ENCODE measurements at places on chromosomes 3 and 15. TPM values are rescaled to one million over a fixed set of nuclear protein-coding genes. Genes with fewer than 3 reads are reported as not detected.

The PLSCR5 gene
- total RNA-seq = not detected

The CYP8B1 gene
- total RNA-seq = not detected

The ANKRD34C gene
- total RNA-seq = 0.07 TPM

The THRB gene
- total RNA-seq = 3.1 TPM

The EPM2AIP1 gene
- total RNA-seq = 20.5 TPM

The PLCB2 gene
- total RNA-seq = 3.4 TPM

The CDC25A gene
- 2.7 TPM for total RNA-seq

The LMAN1L gene
- total RNA-seq = not detected

The TBC1D2B gene
- total RNA-seq = 58.1 TPM

- DNase-seq = no peak
Observed at GRCh38 chr3:140736863-140737460, 59.1 kb downstream of the TRIM42 start.

GRCh38 chr3:49568965-49569364 lies 14.7 kb downstream of the BSN start:
- no peak for DNase-seq

- no peak for DNase-seq
Observed at GRCh38 chr3:53109190-53109589, 21.0 kb downstream of the RFT1 start.

DNA sequence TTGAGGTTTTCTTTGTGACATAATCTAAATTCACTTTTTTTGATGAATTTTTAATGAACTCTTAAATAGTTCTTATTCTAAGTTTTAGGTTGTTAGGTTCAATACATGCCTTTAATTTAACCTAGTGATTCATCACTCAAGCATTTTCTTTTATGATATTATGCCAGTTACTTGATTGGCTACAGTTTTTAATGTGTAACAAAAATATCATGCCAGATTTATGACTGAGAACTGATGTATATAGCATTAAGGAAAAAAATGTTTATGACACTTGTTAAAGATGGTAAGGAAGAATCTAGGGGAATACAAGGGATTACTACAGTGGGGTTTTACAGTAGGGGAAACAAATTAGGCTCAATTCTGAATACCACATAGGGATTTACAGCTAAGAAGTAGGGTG lies 103.1 kb downstream of the VGLL3 start:
- DNase-seq = no peak

GRCh38 chr3:45174234-45174633 lies 28.1 kb upstream of the CDCP1 start:
- DNase-seq = no peak

DNA sequence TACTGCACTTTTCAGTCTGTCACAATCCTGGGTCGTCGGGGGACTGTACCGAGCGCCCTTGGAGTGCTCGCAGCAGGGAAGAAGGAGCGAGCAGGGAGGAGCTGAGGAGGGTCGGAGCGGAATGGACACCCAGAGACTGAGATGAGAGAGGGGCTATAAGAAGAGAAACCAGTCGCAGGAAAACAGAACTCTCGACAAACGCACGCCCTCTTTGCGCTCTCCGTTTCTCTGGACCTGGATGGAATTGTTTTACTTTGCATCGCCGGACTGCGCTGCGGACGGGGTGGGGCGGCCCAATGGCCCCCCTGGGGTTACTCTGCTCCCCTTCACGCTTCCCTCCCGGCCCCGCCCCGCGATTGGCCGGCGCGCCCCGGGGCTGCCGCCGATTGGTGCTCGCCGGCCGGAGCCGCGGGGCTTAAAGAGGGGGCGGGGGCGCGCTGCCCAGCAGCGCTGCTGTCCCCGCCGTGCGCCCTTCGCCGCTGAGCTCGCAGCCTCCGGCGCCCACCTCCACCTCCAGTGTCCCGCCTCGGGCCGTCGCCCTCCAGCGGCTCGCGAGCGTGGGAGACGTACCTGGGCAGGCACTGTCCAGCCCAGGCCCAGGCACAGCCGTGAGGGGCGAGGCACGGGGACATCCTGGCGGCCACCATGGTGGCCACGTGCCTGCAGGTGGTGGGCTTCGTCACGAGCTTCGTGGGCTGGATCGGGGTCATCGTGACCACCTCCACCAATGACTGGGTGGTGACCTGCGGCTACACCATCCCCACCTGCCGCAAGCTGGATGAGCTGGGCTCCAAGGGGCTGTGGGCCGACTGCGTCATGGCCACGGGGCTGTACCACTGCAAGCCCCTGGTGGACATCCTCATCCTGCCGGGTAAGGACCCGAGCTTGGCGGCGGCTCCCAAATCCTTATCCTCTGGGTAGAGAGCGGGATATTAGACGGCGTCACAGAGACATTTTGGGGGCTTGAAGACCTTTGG lies at the start of gene CLDN11:
Gene CLDN11 (plus strand): TSS at position 447 of the 977 bp plus-strand sequence. CDS start 199 bp downstream, at position 646.
- no peak for DNase-seq

GRCh38 chr15:78811825-78812183 lies 540 bp upstream of the ADAMTS7 start:
- DNase-seq = no peak

GRCh38 chr3:120524171-120524923 lies 71.8 kb upstream of the NDUFB4 start:
- DNase-seq = no peak

- DNase-seq = no peak
Observed at GRCh38 chr3:145673838-145674237, 487.1 kb downstream of the PLOD2 start.

DNA sequence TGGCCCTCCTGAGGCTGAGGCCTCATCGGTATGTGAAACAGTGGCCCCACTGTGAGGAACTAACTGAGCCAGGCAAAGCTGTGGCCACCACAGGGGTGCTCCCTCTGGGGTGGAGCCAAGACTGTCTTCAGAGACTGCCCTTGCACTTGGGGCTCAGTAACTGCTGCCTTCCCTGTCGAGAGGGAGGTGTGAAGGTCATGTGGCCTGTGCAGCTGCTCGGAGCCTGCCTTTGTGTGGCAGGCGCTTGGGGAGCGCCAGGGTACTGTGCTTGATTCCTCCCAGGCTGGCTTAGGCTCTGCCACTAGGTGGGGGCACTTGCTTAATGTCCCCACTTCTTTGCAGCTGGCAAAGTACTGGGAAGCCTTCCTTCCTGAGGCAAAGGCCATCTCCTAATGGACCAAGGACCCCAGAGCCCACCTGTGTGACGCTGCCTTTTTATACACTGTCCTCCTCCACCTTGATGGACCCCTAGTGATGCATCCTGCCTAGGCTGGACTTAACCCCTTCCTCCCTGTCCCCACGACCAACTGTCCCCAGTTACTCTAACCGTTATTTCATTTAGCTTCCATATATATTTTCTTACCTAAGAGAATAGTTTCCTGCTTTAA lies 14.2 kb upstream of the SNX22 start:
- no peak for DNase-seq

DNA sequence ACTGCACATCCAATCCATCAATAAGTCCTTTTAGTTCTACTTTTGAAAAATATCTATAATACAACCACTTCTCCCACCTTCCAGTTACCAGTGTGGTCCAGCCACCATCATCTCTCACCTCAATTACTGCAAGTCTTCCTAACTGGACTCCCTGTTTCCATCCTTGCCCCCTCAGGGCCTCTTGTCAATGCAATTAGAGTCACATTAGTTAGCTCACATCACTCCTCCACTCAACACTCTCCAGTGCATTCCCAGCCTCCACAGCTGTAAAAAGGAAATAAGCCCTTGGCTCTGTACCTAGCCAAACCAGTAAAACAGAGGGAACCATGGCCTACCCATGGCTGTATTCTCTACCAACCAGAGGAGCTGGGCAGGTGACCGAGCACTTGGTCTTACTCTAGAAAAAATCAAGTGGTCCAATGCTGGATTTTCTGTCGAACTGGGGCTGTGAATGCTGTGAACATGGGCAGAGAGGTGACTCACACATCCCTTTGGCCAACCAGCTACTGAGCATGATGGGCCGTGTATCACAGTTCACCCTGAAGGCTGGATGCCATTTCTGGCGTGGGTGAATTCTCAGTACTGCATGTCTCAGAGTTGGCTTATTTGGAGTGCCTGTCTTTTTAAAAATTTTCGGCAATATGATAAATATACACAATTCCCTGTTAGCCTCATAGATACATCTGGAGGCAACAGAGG lies 62.5 kb upstream of the C15orf61 start:
- DNase-seq = no peak

- DNase-seq = no peak
Observed at GRCh38 chr3:38479431-38480092, 16.6 kb upstream of the EXOG start.

DNA sequence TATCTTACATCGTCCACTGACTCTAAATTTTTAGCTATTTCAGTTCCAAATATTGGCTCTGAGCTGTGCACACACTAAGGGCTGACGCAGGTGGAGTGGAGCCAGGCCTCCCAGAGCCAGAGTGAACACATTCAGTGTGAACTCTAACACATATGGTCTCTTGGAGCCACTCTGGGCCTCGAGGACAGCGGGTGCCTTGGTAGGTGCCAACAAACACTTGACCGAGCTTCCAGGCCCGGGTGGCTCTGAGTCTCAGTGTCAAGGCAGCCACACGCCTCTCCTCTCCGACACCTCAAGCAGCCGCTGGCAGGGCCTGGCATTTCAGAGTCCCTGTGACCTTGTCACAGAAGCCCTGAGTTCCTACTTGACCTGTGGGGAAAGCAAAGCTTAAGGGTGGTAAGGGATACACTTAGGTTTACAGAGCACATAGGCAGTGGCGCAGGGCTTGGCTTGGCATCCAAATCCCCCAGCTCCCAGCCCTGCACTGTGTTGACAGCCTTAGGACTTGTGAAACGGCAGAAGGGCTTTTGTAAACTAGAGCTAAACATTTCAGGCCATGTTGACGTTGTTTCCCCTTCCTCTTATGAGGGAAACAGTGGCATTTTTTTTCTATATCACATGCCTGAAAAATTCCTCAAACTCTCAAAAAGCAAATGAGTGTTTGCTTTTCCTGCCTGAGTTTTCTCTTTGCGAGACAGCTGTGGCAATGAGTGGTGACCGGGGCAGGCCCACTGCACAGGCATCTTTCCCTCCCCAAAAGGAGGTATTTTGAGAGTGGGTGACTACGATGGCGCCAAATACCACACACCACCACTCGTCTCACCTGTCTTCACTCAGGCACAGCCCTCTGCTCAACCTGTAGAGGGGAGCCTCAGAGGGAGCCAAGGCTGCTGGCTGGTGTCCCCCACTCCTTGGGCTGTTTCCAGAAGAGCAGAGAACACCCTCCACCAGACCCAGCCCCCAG lies 60.8 kb downstream of the DAPK2 start:
- DNase-seq = no peak

DNA sequence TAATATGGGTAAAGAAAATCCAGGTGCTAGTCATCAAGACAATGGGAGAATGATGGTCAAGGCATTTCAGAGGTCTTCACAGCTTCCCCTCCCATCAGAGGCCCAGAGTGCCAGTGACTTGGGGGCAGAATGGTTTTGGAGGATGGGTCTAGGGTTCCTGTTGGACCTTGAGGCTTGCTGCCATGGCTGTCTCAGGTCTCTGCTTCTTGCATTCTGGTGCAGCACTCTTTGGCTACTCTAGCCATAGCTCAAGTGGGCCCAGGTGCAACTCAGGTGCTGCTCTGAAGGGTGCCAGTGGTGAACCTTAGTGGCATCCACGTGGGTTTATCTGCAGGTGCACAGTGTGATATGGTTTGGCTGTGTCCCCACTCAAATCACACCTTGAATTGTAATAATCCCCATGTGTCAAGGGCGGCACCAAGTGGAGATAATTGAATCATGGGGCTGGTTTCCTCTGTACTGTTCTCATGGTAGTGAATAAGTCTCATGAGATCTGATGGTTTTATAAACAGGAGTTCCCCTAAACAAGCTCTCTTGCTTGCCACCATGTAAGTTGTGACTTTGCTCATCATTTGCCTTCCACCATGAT lies 48.5 kb upstream of the PEX5L start:
- no peak for DNase-seq

GRCh38 chr3:45972534-45973402 lies 22.9 kb downstream of the FYCO1 start:
- DNase-seq = no peak

DNA sequence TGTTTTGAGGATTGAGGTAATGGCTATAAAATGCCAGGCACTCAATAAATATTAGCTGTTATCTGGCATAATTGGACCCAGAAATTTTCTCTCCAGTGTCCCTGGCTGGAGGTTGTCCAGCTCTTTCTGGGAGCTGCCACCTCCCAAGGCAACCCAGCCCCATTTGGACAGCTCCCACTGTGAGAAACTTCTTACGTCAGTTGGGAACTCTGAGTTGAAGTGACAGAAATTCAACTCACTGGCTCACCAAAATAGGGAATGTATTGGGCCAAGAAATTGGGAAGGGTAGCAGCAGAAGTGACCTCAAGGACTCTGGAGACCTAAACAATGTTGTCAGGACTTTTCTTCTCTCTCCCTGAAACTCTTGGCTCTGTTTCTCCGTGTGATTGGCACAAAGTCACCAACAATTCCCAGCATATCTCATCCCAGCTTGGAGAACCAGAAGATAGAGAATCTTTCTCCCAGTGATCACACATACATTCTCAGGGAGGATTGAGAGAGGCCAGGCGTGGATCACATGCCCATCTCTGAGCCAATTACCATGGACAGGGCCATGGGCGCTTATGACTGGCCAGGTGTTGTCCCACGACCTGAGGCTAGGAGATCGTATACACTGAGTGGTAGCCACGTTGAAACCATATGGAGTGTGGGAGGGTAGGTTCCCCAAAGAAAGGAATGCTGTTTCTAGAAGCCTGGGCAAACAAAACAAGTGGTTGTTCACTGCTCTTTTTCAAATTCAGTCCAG lies 22.5 kb upstream of the HCN4 start:
- no peak for DNase-seq

DNA sequence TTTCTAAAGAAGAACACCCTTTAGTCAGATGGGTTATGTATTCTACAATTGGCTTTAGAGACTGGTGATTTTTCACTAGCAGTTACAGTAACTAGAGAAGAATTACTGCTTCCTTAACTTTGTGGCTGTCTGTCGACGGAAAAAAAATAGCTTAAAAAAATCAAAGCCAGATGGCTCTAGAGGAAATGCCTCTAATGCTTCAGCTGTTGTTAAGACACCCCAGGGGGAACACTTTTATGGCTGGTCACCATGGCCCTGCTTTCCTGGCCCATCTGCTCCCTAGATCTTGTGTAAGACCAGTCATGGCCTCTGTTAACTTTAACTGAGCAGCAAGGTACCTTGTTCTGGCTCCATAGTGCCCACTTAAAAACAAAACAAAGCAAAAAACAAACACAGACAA lies 198.6 kb upstream of the PLSCR5 start:
- DNase-seq = peak; percentile 29

DNA sequence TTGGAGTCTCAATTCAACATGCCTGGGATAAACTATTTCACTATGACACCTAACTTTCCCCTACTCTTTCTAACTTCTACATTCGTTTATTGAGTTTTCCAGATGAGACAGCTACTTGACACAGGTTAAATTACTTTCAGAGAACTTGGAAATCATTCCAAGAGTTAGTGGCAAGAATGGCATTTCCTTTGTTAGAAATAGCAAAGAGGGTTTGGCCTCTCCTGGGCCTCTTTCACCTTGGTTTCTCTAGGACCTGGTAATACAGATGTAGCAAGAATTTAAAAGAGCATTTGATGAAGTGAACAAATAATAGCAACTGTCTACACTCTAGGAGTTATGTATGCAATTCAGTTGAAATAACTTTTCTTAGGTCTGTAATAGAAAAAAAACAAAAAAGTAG lies 748.9 kb downstream of the MECOM start:
- DNase-seq = no peak

Data from chondrocyte (in vitro differentiated cells).